ENCODE measurements at places on chromosomes 1 and 21. TPM values are rescaled to one million over a fixed set of nuclear protein-coding genes. Genes with fewer than 3 reads are reported as not detected.

EMC1 gene
- total RNA-seq, result 57.5 TPM

MARK1 gene
- 2.0 TPM for total RNA-seq

KCNK2 gene
- not detected for total RNA-seq

ATP13A2 gene
- 58.5 TPM for total RNA-seq
